ENCODE measurements at places on chromosomes 16 and 17.

GRCh38 chr16:678858-679813, 1.1 kb upstream of the STUB1 start:
- DNase-seq, result peak; percentile 40

- no peak for DNase-seq
Observed at GRCh38 chr16:56984639-56985038, 4.7 kb upstream of the NLRC5 start.

GRCh38 chr16:51968749-51969148, 578.2 kb downstream of the TOX3 start:
- no peak for DNase-seq

DNA sequence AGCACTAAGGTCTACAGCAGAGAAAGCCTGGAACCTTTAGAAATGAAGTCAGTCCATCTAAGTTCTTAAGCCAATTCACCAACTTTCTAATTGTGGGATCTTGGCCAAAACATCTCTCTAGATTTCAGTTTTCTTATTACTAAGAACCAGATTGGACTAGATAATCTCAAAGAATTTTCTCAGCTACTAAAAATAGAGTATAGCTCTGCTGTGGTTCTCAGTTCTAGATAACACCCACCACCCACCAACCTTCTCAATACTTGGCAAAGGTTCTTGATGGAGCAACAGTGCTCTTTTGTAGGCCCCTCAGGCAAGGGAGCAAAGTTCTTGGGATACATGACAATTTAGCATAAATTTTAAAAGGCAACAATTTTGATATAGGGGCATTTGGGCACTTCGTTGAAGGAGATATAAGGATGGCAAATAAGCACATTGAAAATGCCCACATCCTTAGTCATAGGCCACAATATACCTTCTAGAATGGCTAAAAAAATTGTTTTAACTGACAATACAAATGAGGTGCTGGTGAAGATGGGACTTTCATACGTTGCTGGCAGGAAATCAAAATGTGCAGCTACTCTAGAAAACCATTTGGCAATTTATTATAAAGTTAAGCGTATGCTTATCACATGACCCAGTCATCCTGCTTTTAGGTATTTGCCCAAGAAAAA, 74.4 kb upstream of the TMEM132E start:
- no peak for DNase-seq

DNA sequence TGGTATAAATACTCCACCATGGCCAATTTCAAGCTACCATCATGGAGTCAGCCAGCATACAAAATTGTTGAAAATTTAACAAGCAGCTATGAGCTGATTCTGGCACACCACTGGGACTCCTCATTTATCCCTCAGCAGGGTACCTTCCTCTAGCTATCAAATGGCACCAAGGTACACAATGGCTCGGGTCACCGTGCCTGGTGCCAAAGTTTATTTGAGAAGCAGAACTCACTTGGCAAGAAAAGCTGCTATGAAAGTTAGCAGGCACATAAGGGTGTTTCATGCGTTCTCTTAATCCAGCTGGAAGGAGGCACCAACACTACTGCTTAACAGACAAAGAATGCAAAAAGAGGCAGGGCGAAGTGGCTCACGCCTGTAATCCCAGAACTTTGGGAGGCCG, 51.6 kb downstream of the IKZF3 start:
- no peak for DNase-seq

GRCh38 chr17:74201250-74201649, 2.2 kb upstream of the RPL38 start:
- no peak for DNase-seq

- no peak for DNase-seq
Observed at GRCh38 chr16:88476817-88477397, 23.8 kb downstream of the ZFPM1 start.

- no peak for DNase-seq
Observed at GRCh38 chr17:78128551-78129350, at the start of gene TMC6. TSS of gene TMC6 (minus strand) at chr17:78128755. CDS start at chr17:78126832, 1,923 bp downstream.

DNA sequence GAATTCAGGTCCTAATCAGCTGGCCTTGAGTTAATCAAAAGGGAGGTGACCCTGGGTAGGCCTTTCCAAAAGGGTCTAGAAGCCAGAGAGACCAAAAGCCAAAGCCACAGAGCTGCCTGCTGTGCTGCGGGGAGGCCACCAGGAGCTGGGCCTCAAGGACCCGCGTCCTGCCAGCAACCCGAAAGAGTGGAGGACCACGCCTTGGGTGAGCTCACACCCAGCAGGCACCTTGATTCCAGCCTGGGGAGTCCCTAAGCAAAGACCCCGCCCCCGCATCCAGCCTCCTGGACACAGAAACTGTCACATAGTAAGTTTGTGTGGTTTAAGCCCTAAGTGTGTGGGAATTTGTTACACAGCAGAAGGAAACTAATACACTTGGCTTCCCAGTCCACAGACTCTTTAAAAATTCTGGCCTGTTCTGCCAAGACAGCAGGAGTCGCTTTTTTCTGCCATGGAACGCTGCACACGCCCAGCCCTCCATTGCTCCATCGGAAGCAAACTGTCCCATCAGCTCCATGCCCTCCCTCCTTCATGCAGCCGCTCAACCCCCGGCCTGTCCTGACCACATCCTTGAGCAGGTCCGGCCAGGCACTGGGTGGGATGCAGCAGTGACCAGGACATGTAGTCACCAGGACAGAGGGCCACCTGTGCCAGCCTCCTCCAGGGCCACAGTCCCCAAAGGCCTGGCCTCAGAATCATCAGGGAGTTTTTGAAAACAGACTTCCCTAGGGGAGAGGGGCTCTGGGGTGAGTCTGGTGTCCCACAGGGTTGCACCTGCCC, 20.9 kb upstream of the RASD1 start:
- DNase-seq, result no peak

GRCh38 chr17:29179232-29180033, 765 bp downstream of the MYO18A start:
- no peak for DNase-seq

DNA sequence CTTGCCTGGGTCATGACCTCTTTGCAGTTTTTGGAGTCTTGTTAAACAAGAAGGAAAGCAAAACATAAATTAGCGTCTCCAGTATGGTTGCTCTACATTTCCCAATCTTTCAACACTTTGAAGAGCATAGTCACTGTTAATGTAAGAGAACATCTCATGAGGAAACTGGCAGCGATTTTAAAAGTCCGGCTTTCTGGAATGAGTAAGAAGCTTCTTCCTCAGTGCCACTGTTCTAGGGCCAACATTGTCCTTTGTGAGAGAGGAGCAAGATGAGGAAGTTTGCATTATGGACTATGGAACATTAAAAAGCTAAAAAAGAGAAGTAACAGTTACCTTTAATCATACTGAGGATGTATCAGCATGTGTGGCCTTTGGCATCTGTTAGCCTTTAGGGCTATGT, 73.1 kb downstream of the WNT3 start:
- DNase-seq, result no peak

GRCh38 chr17:27846042-27846655, 45.8 kb upstream of the NOS2 start:
- peak; percentile 3 for DNase-seq

DNA sequence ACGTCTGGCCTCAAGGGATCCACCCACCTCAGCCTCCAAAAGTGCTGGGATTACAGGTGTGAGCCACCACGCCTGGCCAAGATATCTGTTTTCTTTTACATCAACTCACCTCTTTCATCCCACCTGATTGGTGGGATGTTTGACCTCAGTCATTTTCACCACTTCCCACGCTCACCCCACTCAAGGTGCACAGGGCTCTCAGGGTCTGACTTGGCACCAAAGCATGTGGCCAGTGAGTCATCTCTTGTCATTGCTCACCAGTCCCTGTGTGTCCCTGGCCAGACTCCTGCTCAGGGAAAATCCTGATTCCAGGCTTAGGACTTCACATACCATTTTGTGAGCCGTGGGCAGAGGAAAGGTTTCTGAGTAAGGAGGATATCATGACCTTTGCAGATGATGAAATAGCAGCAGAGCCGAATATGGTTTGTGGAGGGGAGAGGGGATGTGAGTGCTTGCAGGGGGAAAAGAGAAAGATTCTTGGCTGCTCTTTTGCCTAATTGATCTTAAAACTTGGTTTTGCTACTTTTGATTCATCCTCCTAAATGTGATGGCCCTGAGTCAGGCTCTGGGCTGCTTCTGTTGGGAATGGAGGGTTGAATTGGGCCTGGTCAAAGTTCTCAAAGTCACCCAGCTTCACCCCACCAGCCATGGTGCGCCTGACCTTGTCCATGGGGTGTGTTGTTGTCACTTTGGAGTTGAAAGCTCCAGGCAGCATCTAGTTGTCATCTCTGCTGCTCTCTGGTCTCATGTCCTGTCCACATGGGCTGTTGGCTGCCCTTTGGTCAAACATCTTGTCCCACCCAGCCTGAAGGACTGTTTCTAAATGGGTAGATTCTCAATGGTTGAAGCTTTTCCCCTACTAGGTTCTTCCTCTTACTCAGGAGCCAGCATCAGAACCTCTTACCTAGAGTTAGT, 6.0 kb upstream of the KCNH6 start:
- peak; percentile 40 for DNase-seq

GRCh38 chr17:47810200-47810821, 11.3 kb downstream of the OSBPL7 start:
- no peak for DNase-seq

Measured in stimulated activated CD8-positive, alpha-beta memory T cell treated with anti-CD3 and anti-CD28 coated beads, Interleukin-2, amount 100 ng/mL, for 48 hours (primary cell).